ENCODE measurements at places on chromosomes 7 and 10.

GRCh38 chr10:98030093-98030821 lies at the start of gene CRTAC1:
TSS of gene CRTAC1 (minus strand) at chr10:98030621. CDS start at chr10:98030472, 149 bp downstream.
- no peak for DNase-seq

GRCh38 chr7:111413739-111414138 lies 148.6 kb downstream of the IMMP2L start:
- no peak for DNase-seq

GRCh38 chr7:135599471-135599870 lies 41.8 kb downstream of the NUP205 start:
- DNase-seq = no peak

DNA sequence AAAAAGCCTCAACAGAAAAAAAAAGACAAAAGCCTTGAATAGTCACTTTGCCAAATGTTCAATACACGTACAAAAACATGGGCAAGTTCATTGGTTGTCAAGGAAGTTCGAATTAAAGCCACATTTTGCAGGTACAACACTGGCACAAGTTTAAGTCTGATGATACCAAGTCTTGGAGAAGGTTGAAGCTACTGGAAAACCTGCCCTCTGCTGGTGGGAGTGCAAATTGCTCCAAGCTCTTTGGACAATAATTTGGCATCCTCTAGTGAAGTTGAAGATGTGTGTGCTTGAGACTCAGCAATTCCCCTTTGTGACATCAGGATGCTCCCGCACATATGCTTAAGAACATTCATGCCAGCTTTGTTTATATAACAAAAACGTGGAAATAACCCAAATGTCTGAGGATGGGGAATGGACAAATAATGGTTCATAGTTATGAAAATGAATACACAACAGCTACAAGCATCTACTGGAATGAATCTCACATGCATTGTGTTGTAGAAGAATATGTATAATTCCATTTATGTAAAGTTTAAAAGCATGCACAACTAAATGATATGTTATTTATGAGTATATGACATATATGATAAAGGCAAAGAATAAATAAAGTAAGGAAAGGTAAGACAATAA lies 120.0 kb upstream of the PLPP4 start:
- DNase-seq = peak; percentile 56

DNA sequence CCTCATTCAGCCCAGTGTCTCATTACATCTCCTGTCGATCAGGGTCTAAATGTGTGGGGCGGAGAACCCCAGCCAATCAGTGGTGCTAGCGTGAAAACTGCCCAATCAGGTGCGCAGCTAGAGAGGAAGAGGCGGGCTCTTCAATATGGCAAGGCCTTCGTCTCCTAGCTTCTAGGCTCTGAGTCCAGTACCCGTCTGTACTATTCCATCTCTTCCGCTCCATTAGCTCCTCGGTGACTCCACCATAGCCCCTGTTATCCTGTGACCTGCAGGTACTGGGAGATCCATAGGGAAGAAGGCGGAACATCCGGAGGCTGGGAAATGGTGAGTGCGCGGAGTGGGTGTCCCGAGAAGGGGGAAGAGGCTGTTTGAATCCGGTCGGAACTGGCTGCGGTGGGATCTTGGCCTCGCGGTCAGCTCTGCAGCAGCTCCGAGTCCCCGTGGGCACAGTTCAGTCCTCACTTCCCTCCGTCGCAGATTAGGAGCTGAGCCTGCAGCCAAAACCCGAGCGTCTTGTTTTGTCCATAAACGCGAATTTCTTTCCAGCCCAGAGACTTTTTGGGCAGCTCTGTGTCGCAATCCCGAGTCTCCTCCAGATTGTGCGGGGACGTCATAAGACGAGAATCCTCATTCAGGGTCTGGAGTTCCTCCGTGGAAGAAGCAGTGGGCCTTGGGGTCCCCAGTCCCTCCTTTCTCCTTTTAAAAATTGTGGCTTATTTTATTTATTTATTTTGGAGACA lies at the start of gene ZNF727:
Gene ZNF727 (plus strand): TSS at position 134 of the 740 bp plus-strand sequence. CDS start 188 bp downstream, at position 322.
- peak; percentile 17 for DNase-seq

DNA sequence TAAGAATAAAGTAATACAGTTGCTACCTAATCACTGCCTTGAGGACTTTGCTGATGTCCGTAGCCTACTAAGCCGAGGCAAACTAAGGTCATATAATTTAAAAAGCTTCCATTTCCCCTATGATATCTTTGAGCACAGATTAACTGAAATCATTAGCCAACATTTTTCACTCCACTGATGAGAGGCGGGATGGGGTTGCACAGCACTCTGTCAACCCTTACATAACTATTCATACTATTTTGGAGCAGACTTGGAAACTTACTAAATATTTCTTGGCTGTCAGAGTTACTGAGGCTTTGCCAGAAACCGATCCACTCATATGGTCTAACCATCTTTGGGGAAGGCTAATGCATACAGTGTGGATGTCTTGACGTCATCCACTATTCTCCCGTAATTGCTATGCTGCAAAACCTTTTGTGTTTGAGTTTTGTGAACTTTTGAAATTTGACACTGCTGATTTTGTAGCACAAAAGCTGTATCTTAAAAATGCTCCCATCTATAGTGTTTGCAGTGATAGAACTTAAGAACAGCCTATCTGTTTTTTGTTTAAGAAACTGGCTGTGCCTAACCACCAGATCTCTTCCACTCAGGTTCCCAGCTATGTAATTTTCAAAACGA lies 248.7 kb downstream of the TSPAN12 start:
- DNase-seq = no peak

DNA sequence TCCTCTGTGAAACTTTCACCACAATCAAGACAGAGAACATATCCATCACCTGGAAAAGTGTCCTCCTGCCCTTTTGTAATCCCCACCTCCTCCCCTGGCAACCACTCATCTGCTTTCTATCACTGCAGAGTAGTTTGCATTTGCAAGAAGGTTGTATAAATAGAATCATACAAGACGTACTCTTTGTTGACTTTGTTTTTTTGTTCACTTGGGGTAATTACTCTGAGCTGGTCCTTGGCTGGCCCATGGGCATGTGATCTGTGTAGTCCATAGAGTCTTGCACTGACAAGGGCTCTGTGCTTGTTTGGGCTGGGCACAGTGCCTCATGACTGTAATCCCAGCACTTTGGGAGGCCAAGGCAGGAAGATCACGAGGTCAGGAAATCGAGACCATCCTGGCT lies 7.8 kb upstream of the HACD1 start:
- DNase-seq = no peak

DNA sequence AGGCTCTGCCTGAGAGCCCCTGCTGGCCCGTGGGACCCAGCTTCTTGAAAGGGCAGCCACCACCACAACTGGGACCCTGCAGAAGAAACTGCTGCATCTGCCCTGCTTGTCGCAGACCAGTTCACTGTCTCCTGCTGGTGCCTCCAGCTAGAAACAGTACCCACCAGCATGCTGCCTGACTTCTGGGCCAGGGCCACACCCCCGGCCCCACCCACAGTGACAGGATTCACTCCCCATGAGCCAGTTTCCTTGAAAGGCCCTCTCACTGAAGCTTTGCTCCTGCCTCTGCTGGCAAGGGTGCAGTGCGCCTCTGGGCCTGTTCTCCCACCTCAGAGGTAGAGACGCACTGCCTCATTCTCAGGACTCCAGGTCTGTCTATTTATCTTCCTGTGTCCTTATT lies 32.4 kb downstream of the ANXA11 start:
- no peak for DNase-seq

DNA sequence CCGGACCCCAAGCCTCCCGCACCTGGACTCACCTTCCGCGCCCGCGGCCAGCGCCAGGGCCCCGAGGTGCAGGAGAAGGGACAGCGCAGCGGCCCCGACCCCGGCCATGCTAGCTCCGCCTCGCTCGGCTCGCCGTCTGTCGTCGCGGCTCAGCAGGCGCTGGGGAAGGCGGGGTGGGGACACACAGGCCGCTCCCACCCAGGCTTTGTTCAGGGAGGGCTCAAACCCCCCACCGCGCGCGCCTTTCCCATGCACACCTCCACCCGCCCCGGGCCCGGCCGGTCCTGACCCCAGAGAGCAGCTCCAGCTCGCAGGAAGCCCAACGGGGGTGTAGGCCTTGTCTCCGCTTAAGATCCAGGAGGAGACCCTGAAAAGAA lies at the start of gene KCP:
Gene KCP (minus strand): TSS at position 141 of the 377 bp plus-strand sequence. CDS start 33 bp downstream, at position 108.
- DNase-seq = no peak

GRCh38 chr10:82742478-82742877 lies 867.5 kb downstream of the NRG3 start:
- no peak for DNase-seq

GRCh38 chr7:10412422-10413019 lies 561.2 kb upstream of the PHF14 start:
- DNase-seq = peak; percentile 69

- DNase-seq = no peak
These were observed 2.3 kb downstream of the CDH23 start for GRCh38 chr10:71398976-71399375.

DNA sequence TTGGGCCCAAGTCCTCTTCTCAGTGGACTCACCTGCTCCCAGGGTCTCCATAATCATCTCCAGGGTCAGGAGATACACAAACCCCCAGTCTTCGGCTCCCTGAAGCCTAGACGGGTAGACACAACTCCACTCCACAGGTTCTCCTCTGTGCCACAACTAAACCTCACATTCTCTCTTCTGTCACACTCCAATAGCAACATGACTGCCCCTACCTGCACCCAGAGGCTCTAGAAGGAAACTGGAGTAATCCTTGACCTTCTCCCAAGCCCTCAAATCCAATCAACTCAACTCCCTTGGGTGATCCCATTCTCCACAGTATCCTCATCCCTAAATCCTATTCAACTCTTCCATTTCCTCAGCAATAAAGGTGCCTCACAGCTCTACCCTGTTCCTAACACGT lies 16.2 kb downstream of the HNRNPF start:
- DNase-seq = no peak

DNA sequence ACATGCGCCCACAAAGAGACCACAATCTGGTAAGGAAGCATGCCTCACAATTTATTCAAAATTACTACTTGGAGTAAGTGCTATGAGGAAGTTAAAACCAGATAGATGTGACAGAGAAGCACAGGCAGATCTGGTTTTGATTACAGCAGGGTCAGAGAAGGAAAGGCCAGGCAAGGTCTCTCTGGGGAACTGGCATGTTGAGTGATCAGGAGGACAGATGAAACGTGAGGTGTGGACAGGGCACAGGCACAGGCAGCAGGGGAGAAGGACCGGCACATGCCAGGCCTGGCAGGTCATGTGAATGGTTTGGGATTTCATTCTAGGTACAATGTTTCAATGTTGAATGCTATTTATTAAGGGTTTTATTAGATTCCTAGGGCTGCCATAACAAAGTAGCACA lies 51.6 kb downstream of the GPAM start:
- no peak for DNase-seq

- DNase-seq = no peak
These were observed 35.2 kb upstream of the KLF6 start for GRCh38 chr10:3820255-3820654.

GRCh38 chr10:10702211-10702610 lies 315.5 kb upstream of the CELF2 start:
- no peak for DNase-seq

- no peak for DNase-seq
These were observed 106.8 kb downstream of the CYP26A1 start for GRCh38 chr10:93180482-93180931.

- no peak for DNase-seq
These were observed 56.8 kb downstream of the EPDR1 start for GRCh38 chr7:37977243-37977642.

GRCh38 chr7:13201628-13202027 lies 514.2 kb downstream of the ARL4A start:
- no peak for DNase-seq

- DNase-seq = peak; percentile 32
These were observed 786 bp downstream of the ATP5F1C start for GRCh38 chr10:7788639-7789286.

- DNase-seq = no peak
These were observed 2.4 kb downstream of the ACTA2 start for GRCh38 chr10:88949912-88950837.

DNA sequence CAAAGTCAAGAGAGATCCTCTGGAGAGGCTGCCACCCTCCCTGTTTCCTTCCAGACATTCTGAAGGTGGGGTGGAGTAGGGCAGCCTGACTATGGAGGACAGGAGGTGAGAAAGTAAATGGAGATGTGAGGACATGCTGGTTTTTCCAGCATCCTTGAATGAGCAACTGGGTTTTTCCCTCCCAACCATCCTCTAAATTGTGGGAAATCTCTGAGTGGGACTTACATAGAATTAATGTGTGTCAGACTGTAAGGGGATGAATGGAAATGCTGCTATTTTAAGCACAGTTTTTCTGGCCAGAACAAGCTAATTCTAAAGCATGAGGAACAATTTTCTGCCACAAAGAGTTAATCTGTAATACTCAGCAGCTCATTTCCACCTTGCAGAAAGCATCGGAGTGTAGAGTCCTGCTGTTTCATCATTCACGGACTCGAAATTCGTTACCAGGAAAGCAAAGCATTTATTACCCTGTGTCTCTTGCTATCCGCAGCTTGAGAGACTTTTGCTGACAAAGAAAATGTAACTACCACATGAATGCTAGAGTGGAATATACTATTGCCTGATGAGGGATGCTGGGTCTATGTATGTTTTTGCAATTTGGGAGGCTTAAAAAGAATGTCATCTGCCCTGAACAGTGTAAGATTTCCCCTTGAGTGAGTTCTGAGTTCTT lies 213.0 kb downstream of the CELF2 start:
- DNase-seq = no peak

DNA sequence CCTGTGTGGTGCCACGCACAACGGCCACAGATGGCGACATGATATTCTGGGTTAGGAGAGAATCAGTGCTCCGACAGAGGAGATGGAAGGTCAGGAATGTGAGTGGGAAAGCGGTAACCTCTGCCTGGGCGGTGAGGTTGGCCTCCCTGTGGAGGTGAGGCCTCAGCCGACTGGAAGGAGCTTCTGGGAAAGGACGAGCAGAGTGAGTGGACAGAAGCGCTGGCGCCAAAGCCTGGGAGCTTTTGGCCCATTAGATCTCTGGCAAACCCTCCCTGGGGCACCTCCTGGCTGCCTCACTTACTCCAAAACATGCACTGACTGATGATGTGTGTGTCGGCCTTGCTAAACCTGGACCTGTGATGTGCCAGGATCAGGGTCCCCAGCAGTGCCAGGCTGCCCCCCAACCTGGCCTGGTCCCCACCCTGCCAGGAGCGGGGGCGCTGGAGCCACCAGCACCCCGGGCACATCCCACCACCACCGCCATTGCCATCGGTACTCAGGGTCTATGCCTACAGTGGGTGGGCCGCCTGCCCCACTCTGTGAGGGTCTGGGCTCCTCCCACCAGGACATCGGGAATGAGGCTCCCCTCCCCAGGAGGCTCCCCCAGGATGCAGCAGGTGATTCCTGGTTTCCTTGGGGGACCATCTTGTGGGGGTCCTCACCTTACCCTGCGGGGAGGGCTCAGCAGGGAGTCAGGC lies 51.0 kb downstream of the RASGEF1A start:
- no peak for DNase-seq

DNA sequence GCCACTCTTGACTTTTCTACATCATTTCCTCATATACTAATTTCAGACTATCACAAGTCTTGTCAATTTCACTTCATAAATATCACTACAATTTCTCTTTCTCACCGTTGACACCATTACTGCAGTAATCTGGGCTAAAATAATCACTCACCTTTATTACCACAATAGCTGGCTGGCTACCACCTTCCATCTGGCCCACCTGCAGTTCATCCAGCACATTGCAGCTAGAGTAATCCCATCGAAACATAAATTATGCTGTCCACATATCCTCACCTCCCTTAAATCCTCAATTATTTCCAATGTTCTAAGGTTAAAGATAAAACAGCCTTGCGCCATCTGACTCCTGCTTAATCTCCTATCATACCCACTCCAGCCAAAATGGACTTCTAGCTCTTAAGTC lies 16.0 kb downstream of the DGKB start:
- DNase-seq = no peak

Data from MM.1S (cell line).